ENCODE measurements at places on chromosomes 12 and 14.

- no peak for DNase-seq
These were observed 216.1 kb downstream of the SLC38A4 start for GRCh38 chr12:46609674-46610073.

- DNase-seq, result no peak
These were observed 1.7 kb downstream of the TUBA1B start for GRCh38 chr12:49129332-49130150.

DNA sequence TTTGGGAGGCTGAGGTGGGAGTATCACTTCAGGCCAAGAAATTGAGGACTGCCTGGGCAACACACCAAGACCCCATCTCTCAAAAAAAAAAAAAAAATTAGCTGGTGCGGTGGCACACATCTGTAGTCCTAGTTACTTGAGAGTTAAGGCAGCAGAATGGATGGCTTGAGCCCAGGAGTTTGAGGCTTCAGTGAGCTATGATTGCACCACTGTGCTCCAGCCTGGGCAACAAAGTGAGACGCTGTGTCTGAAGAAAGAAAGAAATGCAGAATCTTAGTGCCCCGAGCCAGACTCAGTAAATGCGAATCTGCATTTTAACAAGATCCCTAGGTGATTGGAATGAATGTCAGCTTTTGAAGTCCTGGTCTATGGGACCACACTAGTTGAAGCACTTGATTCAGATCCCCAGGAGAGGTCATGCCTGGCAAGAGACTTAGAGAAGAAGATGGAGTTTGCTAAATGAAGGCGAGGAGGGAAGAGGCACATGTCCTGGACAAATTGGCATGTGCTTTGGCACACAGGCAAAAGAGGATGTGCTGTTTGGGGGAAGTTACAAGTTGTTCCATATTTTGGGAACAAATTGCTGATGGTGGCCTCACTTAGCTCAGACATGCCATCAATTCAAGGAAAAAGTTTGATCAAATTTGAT lies 56.6 kb downstream of the DRAM1 start:
- no peak for DNase-seq

GRCh38 chr12:99766408-99766807 lies 118.9 kb downstream of the GARIN6 start:
- no peak for DNase-seq

GRCh38 chr14:77786148-77786547 lies 13.8 kb upstream of the ADCK1 start:
- no peak for DNase-seq

DNA sequence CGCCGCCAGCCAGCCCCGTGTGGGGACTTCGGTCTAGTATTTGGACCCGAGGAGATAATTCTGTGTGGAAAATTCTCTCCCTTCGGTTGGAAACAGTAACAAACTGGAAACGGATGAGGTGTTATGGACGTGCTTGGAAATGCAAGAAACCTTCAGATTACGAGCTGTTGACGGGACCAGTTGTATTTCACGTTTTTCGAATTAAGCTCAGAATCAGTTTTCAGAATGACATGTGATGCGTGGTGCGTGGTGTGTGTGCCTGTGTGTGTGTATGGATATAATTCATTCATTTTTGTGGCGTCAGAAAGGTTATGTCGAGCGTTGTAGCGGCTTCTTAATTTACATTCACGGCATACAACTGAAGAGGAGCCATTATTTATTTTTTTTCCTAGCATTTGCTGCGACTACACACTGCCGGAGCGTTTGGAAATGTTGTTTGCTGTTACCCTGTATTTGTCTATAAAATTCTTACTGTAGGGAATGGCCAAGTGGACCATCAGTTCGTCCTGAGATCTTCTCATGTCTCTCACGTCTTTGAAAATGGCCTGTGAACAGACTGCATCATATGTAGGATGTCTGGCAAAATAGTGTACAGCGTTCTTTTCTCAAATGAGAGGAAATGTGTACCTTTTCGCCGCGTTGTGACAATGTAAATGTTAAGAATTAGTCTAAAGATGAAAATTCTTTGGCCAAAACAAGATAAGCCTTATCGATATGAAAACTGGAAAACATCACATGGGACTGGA lies 1.3 kb downstream of the TRAF3 start:
- peak; percentile 17 for DNase-seq

- no peak for DNase-seq
These were observed 300.7 kb upstream of the SEL1L start for GRCh38 chr14:81834308-81834707.

DNA sequence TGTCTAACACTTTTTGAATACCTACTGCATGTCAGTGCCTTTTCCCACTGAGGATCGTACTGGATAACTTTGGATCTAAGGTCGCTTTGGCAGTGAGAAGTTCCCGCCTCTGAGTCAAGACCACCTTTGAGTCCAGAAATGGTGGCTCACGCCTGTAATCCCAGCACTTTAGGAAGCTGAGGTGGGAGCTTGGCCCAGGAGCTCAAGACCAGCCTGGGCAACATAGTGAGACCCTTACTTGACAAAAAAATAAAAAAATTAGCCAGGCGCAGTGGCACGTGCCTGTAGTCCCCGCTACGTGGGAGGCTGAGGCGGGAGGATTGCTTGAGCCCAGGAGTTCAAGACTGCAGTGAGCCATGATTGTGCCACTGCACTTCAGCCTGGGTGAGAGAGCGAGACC lies 61.1 kb downstream of the CHST11 start:
- DNase-seq, result no peak

- no peak for DNase-seq
These were observed 264.6 kb downstream of the NELL2 start for GRCh38 chr12:44611538-44611937.

- DNase-seq, result peak; percentile 46
These were observed 899 bp downstream of the TPCN1 start for GRCh38 chr12:113221997-113222729.
